CD4-positive, alpha-beta T cell treated with Interleukin-1 beta for 1 hour (primary cell): ENCODE measurements at places on chromosomes 5 and 9.

GRCh38 chr5:63263411-63263810, 684.8 kb downstream of the LRRC70 start:
- no peak for DNase-seq

DNA sequence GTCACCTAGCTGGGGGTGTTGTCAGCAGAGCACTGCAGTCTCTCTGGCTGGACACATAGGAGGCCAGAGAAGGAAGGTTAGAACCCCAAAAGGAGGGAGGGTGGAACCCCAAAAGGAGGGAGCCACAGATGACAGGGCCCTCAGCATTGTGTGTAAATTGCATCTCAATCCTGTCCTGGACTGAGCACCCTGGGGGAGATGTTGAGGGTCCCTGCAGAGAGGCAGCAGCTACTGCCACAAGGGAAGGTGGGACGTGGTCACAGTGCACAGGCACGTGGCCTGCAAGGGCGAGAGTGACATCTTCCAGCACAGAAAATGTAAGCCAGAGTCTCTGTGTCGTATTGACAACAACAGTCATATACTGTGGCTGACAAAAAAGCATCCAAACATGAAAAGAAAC, 36.5 kb upstream of the CEP72 start:
- DNase-seq, result no peak

- no peak for DNase-seq
Measured at GRCh38 chr5:141747152-141748141, 65.4 kb upstream of the ARAP3 start.

GRCh38 chr5:85000671-85001070, 616.0 kb upstream of the EDIL3 start:
- DNase-seq, result no peak

GRCh38 chr5:177339107-177339638, 12.3 kb downstream of the LMAN2 start:
- DNase-seq, result no peak

GRCh38 chr5:175686826-175687225, 29.0 kb downstream of the HRH2 start:
- DNase-seq, result no peak

DNA sequence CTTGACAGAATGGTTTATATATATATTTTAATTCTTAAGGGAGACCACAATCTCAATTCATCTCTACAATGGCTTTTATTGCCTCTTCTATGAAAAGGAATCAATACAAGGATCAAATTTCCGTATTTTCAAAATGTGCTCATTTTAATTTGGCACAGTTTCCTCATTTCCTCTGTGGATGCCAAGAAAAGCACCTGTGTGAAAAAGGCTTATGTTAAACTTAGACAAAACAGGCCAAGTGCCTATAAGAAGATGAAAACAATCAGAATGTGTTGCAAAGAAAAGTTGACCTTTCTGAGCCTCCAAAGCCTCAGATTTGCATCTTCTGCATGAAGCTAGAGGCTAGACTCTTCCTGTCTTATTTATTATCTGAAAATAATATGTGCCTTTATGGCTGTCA, 173.7 kb upstream of the SLC12A2 start:
- DNase-seq, result no peak

DNA sequence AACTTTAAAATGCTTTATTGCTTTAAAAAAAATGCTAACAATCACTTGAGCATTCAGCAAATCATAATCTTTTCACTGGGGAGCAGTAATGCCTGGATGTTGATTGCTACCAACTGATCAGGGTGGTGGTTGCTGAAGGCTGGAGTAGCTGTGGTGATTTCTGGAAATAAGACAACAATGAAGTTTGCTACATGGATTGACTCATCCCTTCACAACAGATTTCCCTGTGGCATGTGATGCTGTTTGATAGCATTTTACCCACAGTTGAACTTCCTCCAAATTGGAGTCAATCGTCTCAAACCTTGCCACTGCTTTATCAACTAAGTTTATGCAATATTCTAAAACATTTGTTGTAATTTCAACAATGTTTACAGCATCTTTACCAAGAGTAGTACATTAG, 83.3 kb downstream of the MLLT3 start:
- DNase-seq, result no peak

DNA sequence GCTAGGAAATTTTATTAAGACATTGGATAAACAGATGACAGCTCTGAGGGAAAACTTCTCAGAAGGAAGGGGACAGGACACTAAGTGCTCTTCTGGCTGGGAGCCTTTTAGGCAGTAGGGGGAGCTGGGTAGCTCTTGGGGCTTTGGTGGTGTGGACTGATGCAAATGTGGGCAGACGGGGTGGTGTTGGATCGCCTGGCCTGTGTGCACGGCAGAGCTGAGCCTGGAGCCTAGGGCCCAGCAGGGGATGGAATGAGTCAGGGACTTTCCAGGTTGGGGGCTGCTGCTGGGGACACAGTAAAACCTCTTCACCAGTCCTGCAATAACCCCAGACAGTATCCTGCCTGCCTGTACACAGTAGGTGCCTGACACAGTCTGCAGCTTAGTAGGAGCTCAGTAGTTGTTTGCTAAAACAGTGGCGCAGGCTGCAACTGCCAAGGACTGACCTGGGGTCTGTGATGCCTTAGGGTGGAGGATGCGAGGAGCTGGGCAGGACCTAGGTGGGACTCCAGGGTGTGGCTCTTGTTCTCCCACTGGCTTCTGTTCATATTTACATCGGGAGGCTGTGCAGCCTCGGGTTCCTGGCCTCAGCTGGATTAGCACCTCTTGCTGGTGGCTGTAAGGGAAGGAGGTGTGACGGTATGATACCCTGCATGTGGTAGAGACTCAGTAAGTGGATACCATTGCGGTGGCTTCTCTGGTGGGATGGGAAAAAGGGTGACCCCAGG, 83.8 kb downstream of the DAB2IP start:
- DNase-seq, result no peak

- DNase-seq, result no peak
Measured at GRCh38 chr5:76314643-76315042, 88.4 kb upstream of the IQGAP2 start.

DNA sequence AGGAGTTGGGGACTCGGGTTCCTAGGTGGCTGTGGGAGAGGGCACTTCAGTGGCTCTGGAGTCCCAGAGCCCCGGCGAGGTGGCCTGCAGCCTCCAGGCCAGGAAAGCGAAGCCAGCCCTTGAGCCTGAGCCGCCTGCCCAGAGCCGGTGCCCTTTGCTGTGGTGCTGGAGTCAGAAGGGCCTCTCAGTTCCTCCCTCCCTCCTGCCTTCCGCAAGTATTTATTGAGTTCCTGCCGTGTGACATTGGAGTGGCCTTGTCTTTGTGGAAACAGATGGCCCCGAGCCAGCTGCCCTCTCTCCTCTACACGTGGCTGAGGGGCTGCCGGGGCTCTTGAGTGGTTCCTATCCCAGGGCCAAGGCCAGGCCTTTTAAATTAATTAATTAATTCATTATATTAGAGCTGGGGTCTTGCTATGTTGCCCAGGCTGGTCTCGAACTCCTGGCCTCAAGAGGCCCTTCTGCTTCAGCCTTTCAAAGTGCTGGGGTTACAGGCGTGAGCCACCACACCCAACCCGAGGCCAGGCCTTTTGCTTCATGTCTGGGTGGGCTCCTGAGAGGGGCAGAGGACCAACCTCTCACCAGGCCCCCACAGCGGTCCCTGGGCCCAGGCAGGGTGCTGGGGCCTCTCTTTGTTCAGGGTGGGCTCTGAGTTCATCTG, 45.6 kb upstream of the IER5L start:
- no peak for DNase-seq
